ENCODE measurements at places on chromosomes 6 and 20.

- DNase-seq, result no peak
Measured at GRCh38 chr20:19605786-19606485, 152.1 kb upstream of the RIN2 start.

DNA sequence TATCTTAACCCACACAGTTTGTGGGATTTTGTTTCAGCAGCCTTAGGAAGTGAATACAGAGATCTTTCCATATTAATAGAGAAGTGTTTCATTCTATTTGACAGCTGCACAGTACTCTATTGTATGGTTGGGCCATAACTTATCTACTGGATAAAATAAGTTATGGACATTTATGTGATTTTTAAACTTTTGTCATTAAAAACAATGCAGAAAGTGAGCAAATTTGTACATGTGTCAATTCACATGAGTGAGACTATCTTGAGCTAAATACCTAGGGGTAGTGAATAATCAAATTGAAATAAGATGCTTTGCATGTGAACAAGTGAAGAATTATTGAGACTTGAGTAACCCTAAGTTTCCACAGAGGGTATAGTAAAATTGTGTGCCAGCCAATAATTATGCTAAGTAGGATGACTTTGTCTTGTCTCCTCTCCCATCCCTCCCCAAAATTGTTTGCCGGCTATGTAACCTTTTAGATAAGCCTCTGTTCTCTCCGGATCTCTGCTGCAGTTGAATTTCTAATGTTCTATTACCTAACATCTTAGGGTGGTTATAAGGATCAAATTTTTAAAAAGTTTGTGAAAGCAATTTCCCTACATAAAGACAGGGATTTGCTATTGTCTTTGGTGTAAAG is 33.3 kb upstream of the TPBG start:
- DNase-seq, result no peak

DNA sequence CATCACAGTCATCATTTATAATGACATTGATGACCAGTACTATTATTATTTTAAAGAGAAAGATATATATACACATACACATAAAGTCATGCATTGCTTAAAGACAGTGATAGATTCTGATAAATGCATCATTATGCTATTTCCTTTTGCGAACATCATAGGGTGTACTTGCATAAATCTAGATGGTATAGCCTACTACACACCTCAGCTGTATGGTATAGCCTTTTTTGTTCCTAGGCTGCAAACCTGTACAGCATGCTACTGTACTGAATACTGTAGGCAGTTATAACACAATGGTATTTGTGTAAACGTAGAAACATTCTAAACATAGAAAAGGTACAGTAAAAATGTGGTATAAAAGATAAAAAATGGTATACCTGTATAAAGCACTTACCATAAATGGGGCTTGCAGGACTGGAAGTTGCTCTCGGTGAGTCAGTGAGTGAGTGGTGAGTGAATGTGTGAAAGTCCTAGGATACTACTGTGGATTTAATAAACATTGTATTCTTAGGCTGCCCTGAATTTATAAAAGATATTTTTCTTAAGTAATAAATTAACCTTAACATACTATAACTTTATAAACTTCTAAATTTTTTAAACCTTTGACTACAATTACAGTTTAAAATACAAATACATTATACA is 23.9 kb downstream of the QKI start:
- DNase-seq, result no peak

GRCh38 chr6:49582529-49582928 is 32.1 kb downstream of the C6orf141 start:
- DNase-seq, result no peak
